ENCODE measurements at places on chromosomes 2 and 18. TPM values are rescaled to one million over a fixed set of nuclear protein-coding genes. Genes with fewer than 3 reads are reported as not detected.

The UGT1A3 gene
- polyA plus RNA-seq, result not detected

The CASP8 gene
- 22.6 TPM for polyA plus RNA-seq

The CD8B gene
- polyA plus RNA-seq, result not detected

- no peak for DNase-seq
These were observed 38.6 kb downstream of the MGAT4A start for GRCh38 chr2:98692090-98693054.

DNA sequence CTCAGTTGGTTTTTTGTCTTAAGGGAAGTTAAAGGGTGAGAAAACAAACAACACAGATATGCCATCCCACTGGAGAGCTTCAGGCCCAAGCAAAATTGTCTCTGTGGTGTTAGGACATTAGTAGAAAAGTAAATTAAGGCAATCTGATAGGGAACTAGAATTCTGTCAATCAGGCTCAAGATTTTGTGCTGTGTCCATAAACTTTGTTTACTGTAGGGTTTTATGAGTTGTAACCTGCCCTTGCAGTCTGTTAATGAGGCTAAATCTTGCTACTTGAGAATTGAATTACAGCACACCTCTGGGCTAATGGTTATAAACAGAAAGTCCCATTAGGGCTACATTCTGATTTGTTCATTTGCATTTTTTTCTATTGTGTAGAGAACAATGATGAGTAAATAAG lies 78.0 kb upstream of the OTX1 start:
- no peak for DNase-seq

GRCh38 chr18:9869715-9870430 lies 15.9 kb upstream of the TXNDC2 start:
- peak; percentile 91 for DNase-seq

Data from fibroblast of lung (primary cell).